ENCODE measurements at places on chromosomes 11 and 22.
A peak's percentile ranks its signal among the peaks of the same experiment; 100 is the strongest.

DNA sequence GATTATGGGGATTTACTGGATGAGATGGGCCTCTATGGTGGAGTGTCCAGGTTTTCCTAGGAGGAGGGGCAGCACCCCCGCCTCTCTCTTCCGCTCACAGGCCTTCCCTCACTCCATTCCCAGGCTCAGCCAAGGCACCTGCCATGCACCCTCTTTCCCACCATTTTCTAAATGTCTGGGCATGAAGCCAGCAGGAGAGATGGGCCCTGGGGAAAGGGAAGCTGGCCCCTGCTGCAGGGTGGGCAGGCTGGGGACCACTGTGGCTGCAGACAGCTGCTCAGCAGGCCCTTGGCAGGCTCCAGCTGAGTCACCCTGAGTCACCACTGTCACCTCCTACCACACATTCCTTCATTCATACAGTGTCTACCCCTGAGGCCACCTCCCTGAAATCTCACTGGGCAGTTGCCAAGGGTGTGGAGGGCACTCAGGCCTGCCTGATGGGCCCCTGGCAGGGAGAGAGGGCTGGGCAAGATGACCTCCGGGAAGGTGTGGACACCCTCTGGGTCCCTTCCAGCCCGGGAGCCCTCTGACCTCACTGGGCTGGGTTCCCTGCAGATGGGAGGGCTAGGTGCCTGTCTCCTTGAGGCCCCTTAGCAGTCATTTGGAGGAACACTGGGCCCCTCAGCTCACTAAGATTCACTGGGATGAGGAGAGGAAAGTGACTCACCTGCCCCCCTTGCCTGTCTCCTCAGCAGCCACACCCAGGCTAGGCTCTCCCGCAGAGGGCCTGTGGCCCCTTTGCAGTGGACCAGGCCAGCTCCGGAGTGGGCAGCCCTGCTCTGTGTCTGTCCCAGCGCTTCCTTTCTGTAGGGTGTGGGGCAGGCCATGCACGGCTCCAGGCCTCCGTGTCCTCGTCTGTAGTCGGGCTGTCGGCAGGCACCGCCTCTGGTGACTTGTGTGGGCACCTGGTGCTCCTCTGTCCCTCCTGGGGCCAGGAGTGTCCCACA, 7.8 kb downstream of the MYEOV start:
- no peak for DNase-seq

- no peak for DNase-seq
These were observed 10.9 kb downstream of the INS start for GRCh38 chr11:2149864-2150847.

GRCh38 chr22:41517172-41518047, 26.9 kb downstream of the POLR3H start:
- peak; percentile 80 for DNase-seq

GRCh38 chr22:34111210-34111824, 191.0 kb upstream of the LARGE1 start:
- peak; percentile 25 for DNase-seq

GRCh38 chr11:22554221-22554620, 71.4 kb downstream of the FANCF start:
- no peak for DNase-seq

- no peak for DNase-seq
These were observed 886 bp upstream of the P4HA3 start for GRCh38 chr11:74312326-74312725.

- no peak for DNase-seq
These were observed 299.6 kb upstream of the NCAM1 start for GRCh38 chr11:112661571-112661970.

DNA sequence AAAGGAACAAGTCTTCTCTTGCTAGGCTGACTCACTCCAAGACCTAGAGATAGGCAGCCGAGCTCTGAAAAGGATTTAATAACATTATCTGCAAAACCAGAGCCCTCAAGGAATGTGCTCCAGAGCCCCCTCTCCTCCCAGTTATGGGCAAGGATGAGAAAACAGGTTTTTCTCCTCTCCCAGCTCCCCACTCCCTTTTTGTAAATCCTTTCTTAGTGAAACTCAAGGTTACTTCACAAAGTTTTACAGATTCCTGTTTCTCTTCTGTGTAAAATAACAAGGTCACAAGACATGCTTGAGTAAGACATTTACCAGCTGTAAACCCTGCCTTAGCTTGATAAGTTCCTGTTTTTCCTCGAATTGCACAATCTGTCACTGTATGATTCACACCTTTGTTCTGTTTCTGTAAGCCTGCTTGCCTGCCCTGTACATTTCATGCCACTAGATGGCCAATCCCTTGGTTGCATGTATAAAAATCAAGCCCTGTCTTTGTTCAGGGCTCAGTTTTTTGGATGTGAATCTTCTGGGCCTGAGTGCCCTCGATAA, 489.4 kb downstream of the KCNA4 start:
- DNase-seq, result no peak

GRCh38 chr11:118212781-118213191, 12.0 kb downstream of the JAML start:
- no peak for DNase-seq

GRCh38 chr22:43465291-43466015, 53.6 kb downstream of the MPPED1 start:
- no peak for DNase-seq
